ENCODE measurements at places on chromosomes 5 and 9. TPM values are rescaled to one million over a fixed set of nuclear protein-coding genes. Genes with fewer than 3 reads are reported as not detected.

The GPSM1 gene
- 85.6 TPM for total RNA-seq

The C1QTNF3 gene
- total RNA-seq = 5.1 TPM

The TMEM174 gene
- not detected for total RNA-seq

The CCNJL gene
- 0.54 TPM for total RNA-seq

The CNTFR gene
- not detected for total RNA-seq

The AK8 gene
- 0.54 TPM for total RNA-seq

The FOXD4L3 gene
- under 0.01 TPM for total RNA-seq

The STPG3 gene
- 0.54 TPM for total RNA-seq

The YTHDC2 gene
- 18.9 TPM for total RNA-seq

The F2RL1 gene
- 50.9 TPM for total RNA-seq

The MCIDAS gene
- total RNA-seq = not detected

The NMRK1 gene
- 3.8 TPM for total RNA-seq

The C9orf50 gene
- total RNA-seq = not detected

The HTR4 gene
- total RNA-seq = under 0.01 TPM

The IFNK gene
- not detected for total RNA-seq

The HSPB3 gene
- not detected for total RNA-seq

The GABRP gene
- not detected for total RNA-seq

The DMRT1 gene
- total RNA-seq = not detected

The FAM81B gene
- total RNA-seq = 1.9 TPM

The CORO2A gene
- 3.5 TPM for total RNA-seq

The SPINK7 gene
- total RNA-seq = not detected

The EIF4E1B gene
- total RNA-seq = not detected

The TARS1 gene
- 32.9 TPM for total RNA-seq

The ANKDD1B gene
- total RNA-seq = under 0.01 TPM

The PCDHB11 gene
- 0.27 TPM for total RNA-seq
